Kidney (tissue), 22 donors: ENCODE measurements at places on chromosomes 13 and 19. TPM values are rescaled to one million over a fixed set of nuclear protein-coding genes. Genes with fewer than 3 reads are reported as not detected.

DNA sequence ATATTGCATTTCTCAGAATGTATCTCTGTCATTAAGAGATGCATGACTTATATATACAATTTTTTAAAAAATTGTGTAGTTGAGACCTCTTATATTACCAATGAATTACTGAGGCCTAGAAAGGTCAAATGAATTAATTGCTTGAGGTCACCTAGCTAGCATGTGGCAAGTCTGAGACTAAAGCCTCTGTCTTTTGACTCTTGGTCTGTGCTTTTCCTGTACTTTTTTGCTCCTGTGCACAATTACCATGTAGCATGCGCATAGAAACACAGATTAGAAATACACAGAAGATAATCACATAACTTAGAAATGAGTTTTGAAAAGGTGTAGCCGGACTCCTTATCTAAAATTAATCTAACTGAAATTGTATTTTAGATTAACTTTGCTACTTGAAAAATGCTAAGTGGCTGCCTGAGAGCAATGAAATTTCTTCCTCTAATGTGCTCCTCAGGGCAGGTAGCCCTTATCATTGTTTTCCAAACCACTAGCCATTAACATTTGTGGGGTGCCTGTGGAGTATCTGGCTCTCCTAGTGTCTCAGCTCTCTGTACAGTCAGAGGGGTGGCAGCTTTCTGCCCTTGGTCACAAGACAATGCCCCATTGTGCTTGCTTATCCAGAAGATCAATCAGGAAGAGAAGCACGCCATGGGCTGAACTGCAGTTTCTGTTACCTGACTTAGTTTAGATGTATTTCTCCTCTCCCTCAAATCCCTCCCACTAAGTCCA, 119.6 kb downstream of the RFC3 start:
- DNase-seq: peak; percentile 19

GRCh38 chr13:40211586-40211968, 454.9 kb downstream of the FOXO1 start:
- DNase-seq: no peak

DNA sequence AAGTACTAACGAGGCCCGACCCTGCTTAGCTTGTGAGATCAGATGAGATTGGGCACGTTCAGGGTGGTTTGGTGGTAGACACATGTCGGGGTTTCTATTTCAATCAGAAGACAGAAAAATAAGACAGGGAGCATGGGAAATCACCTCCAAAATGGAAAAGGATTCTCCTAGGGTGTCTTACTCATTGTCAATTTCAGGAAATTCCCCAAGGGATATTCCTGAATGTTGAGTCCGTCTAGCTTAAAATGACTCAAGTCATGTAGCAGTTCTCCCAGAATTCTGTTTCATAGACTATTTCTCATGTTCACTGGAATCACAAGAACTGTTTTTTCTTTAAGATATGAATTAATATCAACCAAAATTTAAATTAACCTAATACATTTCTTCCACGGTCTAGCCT, 380.1 kb downstream of the EFNB2 start:
- no peak for DNase-seq

- no peak for DNase-seq
Measured at GRCh38 chr19:18833141-18833476, 1.4 kb downstream of the UPF1 start.

- no peak for DNase-seq
Measured at GRCh38 chr19:4781801-4782200, 9.7 kb upstream of the FEM1A start.

DNA sequence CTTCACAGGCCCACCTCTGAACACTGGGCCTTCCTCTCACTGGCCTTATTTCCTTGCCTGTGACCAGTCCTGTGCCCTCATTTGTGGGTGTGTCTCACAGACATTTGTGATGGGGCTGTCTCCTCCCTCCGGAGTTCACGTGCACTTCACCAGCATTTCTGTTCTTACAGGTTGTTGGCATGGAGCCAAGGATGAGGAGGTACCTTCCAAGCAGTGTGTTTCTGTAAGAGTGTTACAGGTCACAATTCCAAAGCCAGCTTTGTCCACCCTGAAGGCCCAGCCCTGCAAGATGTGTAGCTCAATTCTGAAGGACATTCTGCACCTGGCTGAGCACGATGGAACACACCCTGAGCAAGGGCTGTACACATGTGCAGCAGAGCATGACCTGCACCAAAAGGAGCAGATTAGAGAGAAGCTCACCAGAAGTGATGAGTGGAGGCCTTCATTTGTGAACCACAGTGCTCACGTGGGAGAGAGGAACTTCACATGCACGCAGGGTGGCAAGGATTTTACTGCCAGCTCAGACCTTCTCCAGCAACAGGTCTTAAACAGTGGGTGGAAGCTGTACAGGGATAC, 8.1 kb downstream of the ZNF749 start:
- DNase-seq: no peak

DNA sequence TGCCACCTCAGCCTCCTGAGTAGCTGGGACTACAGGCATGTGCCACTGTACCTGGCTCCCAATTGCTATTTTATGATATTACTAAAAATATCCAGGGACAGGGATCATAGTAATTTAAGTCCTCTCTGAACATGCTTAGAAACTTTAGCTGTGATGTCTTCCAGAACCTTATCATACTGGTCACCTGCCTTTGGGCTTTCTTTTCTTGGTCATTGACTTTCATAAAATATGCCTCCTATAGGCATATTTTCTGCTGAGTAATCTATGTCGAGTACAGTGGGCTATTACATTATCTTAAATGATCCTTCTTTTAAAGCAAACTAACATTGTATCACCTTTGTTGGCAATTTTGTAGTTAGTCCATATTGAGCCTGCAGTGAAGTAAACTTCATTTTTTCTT, 6.2 kb downstream of the UCHL3 start:
- DNase-seq: no peak

GRCh38 chr19:35090506-35091214, 25.0 kb upstream of the FXYD3 start:
- peak; percentile 92 for DNase-seq

- no peak for DNase-seq
Measured at GRCh38 chr13:29384871-29385270, 210.6 kb downstream of the SLC7A1 start.

- DNase-seq: no peak
Measured at GRCh38 chr13:52847682-52848432, 583 bp downstream of the PCDH8 start.

- no peak for DNase-seq
Measured at GRCh38 chr13:39670445-39670844, 15.0 kb downstream of the COG6 start.

DNA sequence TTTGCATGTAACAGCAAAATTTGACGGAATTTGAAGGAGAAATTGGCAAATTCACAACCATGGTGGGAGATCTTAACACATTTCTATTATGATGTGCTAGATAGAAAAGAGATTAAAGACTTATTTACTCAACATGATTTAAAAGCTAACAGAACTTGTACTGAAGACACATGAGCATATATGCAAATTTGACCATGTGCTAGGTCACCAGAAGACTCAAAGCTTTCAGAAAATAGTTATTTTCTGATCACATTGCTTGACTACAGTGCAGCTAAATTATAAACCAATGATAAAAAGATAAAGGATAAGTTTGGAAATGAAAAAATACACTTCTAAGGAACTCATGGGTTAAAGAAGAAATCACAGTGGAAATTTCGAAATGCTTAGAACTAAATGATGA, 9.1 kb downstream of the GPR183 start:
- no peak for DNase-seq

GRCh38 chr13:106528718-106529414, 6.6 kb downstream of the EFNB2 start:
- no peak for DNase-seq

- peak; percentile 68 for DNase-seq
Measured at GRCh38 chr19:57096685-57097361, 23.0 kb upstream of the USP29 start.

DNA sequence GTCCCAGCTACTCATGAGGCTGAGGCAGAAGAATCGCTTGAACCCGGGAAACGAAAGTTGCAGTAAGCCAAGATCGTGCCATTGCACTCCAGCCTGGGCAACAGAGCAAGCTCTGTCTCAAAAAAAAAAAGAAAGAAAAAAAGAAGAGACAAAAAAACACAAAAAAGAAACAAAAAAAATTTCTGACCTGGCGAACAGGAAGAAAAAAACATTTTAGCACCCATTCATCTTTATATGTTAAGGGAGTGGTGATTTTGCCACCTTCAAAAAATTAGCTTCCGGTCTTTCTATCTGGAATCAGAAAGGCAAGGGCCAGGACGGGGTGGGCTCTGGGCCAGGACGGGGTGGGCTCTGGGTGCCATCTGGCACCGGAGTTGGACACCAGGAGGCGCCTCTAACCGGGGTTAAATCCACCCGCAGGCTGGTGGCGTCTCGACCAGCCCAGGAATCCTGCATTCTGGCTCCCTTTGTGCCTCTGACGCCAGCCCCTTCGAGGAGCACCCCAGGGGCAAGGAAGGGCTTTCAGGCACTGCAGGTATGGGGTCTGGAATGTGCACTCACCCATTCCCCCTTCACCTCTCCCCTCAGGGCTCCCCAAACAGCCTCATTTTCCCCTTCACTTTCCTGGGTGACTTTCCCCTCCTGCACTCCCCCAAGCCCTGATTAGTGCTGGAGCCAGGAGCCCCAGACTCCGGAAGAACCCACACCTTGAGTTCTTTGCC, 10.4 kb upstream of the ZSWIM4 start:
- peak; percentile 65 for DNase-seq

DNA sequence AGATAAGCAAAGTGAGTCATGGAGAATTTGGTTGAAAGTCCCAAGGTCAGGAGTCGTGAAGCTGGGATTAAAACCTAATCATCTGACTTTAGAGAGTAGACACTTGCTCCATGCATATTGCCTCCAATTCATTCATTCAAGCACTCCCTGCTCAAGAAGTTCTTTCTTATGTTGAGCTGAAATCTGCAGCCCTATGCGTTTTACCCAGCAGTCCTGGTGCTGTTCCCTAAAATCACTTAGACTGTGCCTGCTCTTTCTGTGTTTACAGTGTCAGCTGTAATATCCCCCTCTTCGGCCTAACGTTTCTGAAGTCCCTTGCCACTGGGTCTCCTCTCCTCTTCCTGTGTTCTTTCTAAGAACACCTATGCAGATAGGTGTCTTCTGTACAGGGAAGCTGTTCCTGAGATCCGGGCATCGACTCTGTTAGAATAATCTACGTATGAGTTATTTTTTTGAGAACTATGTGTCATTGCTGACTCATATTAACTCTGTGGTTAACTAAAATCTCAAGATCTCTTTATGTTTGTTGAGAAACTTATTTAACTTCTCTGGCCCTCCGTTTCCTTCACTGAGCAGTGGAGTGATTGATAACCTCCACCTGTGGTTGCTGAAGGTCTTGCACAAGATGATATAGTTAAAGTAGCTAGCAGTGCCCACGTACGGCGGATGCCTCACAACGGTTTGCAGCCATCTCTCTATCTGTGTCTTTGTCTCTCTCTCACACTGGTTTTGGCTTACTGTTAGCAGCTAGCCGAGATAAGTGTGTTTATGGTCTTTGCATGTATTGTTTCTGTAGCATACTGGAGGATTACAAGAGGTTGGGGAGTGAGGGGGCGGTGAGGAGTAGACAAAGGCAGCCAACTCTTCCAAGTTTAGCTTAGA, 4.7 kb downstream of the ALOX5AP start:
- no peak for DNase-seq

DNA sequence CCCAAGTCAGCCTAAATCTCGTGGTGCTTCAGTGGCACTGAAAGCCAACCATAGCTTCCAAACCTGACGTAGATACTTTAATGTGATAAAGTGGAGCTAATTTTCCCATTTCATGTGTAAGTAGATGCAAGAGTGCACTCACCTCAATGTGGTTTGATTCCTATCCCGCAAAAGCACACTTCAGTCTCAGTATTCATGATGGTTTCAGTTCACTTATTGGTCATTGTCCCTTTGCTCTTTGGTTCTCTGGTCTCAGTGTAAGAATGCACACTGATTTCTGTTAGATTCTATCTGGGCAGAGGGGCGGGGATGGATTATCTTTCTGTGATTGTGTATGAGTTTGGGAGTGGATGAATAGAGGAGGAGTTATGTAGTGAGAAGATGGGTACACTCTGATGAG, 340.6 kb downstream of the KCNRG start:
- no peak for DNase-seq

GRCh38 chr13:48510698-48511097, 22.2 kb downstream of the RCBTB2 start:
- no peak for DNase-seq

DNA sequence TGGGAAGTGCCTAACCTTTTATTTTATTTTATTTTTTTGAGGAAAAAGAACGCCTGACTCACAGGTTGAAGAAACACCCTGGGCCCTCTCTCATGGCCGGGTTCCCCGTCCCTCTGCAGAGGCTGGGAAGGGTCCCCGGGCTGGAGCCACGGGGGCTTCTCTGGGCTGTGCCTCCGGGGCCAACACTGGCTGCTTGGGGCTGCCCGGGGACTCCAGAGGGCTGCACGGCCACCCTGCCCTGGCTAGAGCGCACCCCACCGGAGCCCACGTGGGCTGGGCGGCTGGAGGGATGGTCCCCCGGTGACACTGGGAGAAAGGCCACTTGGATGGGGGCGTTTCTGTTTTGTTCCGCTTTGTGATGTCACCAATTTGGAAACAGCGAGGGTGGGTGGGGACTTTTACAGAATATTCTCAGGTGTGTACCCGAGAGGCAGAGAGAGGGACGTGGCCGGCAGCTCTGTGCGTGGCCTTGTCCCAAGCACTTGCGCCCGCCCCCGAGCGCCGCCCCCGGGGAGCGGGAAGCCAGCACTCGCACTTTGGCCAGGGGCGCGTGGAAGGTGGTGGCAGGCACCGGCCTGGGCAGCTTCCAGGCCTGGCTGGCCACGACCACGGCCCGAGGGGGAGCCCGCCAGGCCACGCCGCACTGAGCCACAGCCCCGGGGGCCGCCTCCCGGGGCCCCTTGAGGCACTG, 13.9 kb upstream of the GNA15 start:
- no peak for DNase-seq

- no peak for DNase-seq
Measured at GRCh38 chr19:39432677-39433025, 3.1 kb downstream of the RPS16 start.

GRCh38 chr13:93730780-93731179, 504.2 kb downstream of the GPC6 start:
- DNase-seq: no peak

- no peak for DNase-seq
Measured at GRCh38 chr19:34669305-34669704, 7.7 kb downstream of the SCGB2B2 start.

- DNase-seq: no peak
Measured at GRCh38 chr13:47415048-47415447, 518.2 kb upstream of the HTR2A start.

DNA sequence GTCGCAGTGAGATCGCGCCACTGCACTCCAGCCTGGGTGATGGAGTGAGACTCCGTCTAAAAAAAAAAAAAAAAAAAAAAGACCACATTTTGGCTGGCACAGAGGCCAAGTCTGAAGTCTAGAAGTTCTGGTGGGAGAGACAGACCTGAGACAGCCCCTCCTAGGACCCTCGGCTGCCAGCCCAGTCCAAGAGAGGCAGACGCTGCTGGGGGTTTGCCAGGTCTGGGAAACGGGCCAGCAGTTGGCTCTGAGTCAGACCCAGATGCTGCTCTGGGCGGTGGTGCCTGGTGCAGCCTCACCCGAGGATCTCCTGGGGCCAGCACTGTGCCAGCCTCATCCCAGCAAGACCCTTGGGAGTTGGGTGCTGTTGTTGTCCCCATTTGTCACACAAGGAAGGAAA, 5.8 kb downstream of the FCHO1 start:
- no peak for DNase-seq

GRCh38 chr13:109387471-109387870, 398.9 kb downstream of the IRS2 start:
- DNase-seq: no peak

OR7D2 gene
- total RNA-seq: not detected

PSG1 gene
- total RNA-seq: not detected

LILRA5 gene
- 5.9 TPM for total RNA-seq

KIR2DL3 gene
- total RNA-seq: 0.25 TPM

PSG11 gene
- not detected for total RNA-seq

ZNF223 gene
- 9.3 TPM for total RNA-seq

INSL3 gene
- not detected for total RNA-seq

TMEM38A gene
- total RNA-seq: 5.8 TPM

CATSPERD gene
- not detected for total RNA-seq
